NCI-H524 (cell line): ENCODE measurements at places on chromosomes 16 and 17.

DNA sequence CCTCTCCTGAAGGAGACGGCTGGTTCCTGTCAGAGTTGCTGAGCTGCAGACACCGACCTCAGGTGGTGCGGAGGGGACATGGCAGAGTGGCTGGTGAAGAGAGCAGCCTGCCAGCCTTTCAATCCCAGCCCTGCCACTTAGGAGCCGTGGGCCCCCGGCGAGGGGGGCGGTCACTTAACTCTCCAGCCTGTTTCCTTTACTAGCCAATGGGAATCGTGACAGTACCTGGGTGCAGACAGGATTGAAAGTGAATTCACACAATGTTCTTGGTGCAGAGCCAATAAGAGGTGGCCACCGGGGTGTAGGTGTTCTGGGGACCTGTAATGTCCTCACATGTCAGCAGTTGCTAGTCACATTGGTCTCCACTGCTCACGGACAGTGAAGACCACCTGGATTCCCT lies 13.5 kb downstream of the ACE start:
- peak; percentile 12 for DNase-seq

GRCh38 chr17:73679476-73679875 lies 35.2 kb upstream of the SDK2 start:
- DNase-seq: no peak

- no peak for DNase-seq
Observed at GRCh38 chr16:57341441-57342303, 16.9 kb upstream of the CCL22 start.

GRCh38 chr17:44918006-44918405 lies 2.7 kb upstream of the GFAP start:
- DNase-seq: no peak

- peak; percentile 40 for DNase-seq
Observed at GRCh38 chr17:66835476-66835875, 559 bp downstream of the CACNG5 start.

- no peak for DNase-seq
Observed at GRCh38 chr16:1430214-1430758, 592 bp upstream of the PERCC1 start.

DNA sequence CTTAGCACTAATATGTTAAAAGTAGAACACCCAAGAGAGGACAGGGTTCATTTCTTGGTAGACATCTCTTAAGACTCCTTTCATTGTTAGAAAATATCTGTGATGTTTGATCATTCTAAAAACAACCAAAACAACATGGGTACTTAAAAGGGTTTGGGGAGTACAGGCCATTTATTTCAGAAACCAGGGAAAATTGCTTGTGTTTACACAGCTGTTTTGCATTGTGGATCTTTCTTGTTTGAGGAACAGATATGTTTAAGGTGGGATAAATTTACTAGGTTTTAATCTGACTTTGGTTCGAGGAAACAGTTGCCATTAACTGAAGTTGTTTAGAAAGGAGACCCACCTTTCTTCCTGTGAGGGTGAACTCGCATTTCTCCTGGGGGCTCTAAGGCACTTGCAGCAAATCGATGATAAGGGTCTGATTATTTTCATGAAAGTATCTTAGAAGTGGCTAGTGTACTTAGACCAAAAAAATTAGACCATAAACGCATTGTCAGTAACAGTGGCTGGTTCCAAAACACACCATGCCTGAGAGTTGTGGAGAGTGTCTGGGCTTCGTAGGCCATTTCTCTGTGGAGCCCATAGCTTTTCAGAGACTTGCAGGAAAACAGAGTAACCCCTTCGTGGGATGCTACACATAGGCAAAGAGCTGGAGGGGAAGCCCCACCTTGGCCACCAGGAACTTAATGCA lies 17.6 kb downstream of the CLUAP1 start:
- DNase-seq: no peak

- no peak for DNase-seq
Observed at GRCh38 chr16:23293016-23293415, 9.1 kb upstream of the SCNN1B start.

DNA sequence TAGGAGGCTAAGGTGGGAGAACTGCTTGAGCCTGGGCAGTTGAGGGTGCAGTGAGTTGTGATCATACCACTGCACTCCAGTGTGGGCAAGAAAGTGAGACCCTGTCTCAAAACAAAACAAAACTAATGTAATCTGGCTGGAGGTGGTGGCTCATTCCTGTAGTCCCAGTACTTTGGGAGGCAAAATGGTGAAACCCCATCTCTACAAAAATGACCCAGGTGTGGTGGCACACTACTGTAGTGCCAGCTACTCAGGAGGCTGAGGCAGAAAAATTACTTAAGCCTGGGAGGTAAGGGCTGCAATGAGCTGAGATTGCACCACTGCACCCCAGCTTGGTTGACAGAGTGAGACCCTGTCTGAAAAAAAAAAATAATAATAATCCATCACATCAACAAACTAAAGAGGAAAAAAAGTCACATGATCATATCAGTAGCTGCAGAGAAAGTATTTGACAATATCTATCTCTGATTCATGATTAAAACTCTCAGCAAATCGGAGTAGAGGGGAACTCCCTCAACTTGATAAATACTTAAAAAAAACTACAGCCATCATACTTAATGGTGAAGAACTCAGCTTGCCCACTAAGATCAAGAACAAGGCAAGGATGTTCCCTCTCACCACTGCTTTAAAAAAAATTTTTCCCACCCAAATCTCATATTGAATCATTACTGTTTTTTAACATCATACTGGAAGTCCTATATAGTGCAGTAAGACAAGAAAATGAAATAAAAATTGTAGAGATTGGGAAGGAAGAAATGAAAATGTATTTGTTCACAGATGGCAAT lies 31.0 kb downstream of the DHRS7B start:
- no peak for DNase-seq

- DNase-seq: no peak
Observed at GRCh38 chr17:33803686-33804085, 451.4 kb upstream of the CCL2 start.

DNA sequence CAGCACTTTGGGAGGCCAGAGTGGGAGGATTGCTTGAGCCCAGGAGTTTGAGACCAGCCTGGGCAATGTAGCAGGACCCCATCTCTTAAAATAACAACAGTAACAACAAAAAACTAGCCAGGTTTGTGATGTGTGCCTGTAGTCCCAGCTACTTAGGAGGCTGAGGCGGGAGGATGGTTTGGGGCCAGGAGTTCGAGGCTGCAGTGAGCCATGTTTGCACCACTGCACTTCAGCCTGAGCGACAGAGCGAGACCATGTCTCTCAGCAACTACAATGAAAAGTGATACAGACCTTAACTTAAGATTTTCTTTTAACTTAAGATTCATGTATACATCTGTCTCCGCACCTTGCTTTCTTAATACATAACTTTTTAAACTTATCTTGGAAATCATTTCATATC lies 17.2 kb downstream of the NKD1 start:
- no peak for DNase-seq

DNA sequence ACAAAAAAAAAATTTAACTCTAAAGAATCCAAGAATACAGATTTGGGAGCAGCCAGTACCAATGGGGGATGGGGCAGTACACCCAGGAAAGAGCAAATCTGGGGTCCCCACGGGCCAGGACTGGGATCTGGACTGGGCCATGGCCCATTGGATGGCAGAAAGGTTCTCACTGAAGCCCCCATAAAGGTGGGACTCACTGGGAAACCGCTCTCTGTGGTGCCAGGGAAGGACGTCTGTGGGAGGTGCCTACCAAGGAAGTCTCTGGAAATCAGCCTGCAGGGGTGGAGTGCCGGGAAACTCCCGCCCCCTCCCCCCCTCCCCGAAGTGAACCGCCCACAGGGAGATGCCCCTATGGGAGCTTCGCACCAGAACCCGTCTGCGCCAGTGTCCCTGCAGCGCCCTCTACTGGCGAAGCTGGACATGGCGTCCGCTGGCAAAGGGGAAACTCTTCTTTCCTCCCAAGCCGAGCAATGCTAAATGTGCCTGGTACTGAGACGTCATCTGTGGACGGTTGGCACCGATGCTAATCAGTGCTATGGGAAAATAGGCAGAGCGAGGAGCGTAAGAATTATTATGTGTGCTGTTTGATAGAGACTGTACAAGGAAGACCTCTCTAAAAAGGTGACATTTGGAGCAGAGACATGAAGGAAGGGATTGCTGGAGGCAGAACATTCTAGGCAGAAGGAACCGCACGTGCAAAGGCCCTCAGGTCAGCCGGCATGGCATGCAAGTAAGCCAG lies 671.1 kb downstream of the WWOX start:
- peak; percentile 78 for DNase-seq

DNA sequence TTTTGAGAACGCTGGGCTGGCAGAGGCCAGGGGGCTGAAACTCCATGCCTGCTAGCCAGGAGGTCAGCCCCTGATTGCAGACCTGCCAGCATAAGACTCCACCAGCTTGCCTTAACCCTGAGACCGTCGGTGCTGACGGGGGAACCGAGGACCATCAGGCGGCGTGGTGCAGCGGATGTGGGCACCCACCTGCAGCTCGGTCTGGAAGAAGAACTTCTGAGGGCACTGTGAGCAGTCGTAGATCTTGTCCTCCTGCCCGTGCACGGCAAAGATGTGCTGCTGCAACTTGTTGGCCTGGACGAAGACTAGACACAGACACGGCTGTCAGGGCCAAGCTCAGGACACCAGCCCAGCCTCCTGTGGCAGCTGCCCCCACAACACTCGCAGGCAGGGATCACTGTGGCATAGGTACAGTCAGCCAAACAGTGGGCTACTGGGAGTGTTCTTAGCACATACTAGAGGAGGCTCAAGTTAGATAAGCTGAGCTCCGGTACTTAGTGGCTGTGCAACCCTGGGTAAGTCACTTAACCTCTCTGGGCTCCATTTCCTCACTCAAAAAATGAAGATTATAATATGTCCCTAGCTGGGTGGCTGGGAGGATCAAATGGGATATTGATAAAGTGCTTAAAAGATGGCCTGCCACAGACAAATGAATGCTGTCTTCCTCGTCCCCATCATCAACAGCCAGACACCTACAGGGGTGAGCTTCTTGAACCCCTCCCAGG lies 150.0 kb downstream of the C16orf78 start:
- DNase-seq: no peak

DNA sequence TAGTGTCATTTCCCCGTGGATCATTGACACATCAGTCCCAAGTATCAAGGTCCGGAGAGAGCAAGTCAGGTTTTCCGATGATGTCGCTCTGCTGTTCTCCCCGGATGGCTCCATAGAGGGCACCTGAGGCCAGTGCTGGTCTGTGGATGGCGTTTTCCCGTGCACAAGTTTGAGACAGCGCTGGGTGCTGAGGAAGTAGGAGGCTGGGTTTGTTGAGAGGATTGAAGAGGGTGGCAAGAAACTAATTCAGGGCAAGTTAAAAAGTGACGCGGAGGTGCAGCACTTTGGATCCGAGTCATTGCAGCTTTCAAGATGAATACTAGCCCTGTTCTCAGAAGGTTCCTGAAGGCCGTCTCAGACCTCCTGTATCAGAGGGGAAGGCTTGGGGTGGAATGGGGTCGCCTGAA lies 7.7 kb downstream of the NUBP1 start:
- DNase-seq: no peak

GRCh38 chr16:17515421-17516210 lies 44.9 kb upstream of the XYLT1 start:
- no peak for DNase-seq

DNA sequence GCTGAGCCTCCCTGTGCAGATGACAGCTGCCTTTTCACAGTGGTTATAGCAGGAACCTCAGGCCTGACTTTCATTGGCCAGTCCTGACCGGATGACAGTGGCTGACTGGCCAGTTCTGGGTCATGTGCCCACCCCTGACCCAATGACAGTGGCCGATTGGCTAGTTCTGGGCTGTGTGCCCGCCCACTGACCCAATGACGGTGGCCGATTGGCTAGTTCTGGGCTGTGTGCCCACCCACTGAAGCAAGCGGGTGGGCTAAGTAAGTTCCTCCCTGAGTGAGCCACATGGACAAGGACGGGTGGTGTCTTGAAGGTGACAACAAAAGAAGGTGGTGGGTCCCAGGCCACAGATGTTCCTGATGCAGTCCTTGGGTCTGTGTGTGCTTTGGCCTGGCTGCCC lies 9.5 kb downstream of the DEF8 start:
- no peak for DNase-seq

DNA sequence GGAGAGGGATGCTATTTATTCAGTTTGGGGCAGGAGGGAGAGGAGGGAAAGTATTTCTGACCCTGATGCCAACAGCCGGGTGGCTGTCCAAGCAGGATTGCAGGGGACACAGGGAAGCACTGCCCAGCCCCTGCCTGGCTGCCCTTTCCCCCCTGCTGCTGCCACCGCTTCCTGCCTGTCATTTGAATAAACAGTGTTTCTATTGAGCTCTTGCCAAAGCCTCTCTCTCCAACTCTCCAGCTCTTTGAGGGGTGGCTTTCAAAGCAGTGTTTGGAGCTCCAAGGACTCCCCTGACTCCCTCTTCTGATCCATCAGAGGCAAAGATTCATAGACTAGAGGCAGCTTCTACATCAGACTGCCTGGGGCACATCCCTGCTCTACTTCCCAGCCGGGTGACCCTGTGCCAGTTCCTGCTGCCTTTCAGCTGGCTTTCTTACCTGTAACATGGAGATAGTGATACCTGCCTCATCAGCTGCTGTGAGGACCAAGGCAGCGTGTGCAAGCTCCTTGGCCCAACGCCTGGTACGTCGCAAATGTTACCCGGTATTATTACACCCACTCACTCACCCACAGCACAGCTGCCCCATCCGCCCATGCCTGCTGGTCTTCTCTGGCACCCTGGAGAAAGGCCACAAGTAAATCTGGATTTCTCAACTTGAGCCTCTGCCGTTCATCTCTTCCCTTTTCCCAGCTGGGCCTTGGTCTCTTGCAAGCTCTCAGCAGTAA lies 9.5 kb downstream of the PROCA1 start:
- no peak for DNase-seq

DNA sequence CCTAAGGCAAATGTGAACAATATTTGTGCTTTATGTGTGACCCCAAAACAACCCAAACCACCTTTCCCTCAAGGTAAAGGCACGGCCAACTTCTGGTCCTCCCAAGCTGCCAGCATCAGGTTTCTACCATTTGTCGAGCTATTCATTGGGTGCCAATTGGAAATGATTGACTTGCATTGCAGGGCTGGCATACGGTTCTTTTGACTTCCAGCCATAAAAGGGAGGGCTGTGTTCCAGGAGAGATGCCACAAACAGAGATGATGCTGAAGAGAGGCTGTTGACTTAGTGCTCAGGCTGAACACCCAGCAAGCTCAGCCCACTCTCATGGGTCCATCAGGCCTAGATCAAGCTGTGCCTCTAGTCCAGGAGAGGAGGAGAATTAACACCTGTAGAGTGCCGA lies 252.4 kb downstream of the GRIN2A start:
- no peak for DNase-seq

- no peak for DNase-seq
Observed at GRCh38 chr16:4677390-4677789, 16.0 kb upstream of the NUDT16L1 start.

DNA sequence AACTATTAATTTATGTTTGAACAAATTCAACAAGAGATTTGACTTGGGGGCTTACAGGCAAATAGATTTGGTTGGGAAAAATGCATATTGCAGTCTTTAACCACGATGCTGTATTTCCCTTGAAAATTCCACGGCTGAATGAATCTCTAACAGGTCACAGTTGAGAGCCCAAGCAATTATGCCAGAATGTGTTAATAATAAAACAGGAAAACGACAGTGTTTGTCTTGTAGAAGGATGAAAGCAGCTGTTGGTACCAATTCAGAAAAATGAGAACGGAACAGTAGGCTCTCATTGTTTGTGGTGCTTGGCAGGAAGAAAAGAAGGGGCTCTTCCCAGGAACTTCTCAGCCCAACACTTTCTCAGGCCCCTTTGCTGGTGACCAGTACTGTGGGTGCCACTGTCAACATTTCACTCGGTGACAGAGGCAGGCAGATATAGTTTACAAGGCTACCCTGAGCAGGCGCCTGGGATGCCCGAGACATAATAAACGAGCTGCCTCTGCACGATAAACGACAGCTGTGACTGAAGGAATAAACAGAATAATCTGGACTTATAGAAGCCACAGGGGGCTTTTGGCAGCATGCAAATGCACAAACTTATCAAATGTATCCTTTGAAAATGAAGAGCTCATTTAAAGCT lies 387.1 kb downstream of the HS3ST4 start:
- no peak for DNase-seq
